ENCODE measurements at places on chromosomes 7 and 10.

- DNase-seq, result no peak
Measured at GRCh38 chr10:97280783-97281182, 11.7 kb downstream of the ARHGAP19 start.

GRCh38 chr7:44325811-44326241 lies 432 bp upstream of the CAMK2B start:
- peak; percentile 25 for DNase-seq

DNA sequence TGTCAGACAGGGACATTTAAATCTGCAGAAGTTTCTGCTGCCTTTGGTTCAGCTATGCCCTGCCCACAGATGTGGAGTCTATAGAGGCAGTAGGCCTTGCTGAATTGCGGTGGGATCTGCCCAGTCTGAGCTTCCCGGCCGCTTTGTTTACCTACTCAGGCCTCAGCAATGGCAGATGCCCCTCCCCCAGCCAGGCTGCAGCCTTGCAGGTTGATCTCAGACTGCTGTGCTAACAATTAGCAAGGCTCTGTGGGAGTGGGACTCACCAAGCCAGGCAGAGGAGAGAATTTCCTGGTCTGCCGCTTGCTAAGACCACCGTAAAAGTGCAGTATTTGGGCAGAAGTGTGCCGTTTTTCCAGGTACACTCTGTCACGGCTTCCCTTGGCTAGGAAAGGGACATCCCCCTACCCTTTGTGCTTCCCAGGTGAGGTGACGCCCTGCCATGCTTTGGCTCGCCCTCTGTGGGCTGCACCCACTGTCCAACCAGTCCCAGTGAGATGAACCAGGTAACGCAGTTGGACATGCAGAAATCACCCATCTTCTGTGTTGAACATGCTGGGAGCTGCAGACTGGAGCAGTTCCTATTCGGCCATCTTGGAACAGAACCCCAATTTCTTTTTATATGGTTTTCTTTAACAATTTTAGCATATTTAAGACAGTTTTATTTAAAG lies 28.4 kb upstream of the VWDE start:
- DNase-seq, result no peak

GRCh38 chr7:68604541-68604940 lies 993.7 kb upstream of the AUTS2 start:
- no peak for DNase-seq

DNA sequence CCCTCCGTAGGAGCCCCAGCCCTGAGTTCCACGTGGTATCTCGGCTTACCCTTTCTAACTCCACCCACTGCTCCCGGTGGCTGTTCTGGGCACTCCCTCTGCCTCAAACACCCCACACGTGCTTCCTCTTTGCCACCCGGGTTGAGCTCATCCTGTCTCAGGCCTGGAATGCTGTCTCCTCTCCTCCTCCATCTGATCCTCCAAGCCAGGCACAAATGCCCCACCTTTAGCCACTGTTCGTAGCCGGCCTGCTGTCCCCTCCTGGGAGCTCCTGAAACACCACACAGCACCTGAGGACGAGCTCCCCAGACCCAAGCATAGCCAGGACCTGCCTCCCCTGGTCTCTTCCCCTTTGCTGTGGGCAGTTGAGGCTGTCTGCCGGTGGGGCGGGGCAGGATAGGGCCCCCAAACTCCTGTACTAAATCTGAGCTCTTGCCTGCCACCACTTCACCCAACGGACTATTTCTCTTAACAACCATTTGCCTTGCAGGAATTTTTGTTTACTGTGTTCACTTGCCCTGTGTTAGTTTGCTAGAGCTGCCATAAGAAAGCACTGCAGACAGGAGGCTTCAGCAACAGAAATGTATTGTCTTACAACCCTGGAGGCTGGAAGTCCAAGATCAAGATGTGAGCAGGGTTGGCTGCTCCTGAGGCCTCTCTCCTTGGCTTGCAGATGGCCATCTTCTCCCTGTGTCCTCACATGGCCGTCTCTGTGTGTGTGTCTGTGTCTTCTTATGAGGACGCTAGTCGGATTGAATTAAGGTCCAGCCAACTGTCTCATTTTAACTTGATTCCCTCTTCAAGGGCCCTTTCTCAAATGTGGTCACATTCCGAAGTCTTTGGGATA lies 58.3 kb upstream of the SHH start:
- no peak for DNase-seq

GRCh38 chr10:130751106-130751840 lies 560.2 kb downstream of the TCERG1L start:
- no peak for DNase-seq

- DNase-seq, result no peak
Measured at GRCh38 chr7:137970253-137970975, 31.5 kb downstream of the CREB3L2 start.

- DNase-seq, result peak; percentile 20
Measured at GRCh38 chr10:126598009-126598408, 72.5 kb downstream of the C10orf90 start.

GRCh38 chr10:25492040-25492439 lies 317.2 kb downstream of the GPR158 start:
- DNase-seq, result no peak

DNA sequence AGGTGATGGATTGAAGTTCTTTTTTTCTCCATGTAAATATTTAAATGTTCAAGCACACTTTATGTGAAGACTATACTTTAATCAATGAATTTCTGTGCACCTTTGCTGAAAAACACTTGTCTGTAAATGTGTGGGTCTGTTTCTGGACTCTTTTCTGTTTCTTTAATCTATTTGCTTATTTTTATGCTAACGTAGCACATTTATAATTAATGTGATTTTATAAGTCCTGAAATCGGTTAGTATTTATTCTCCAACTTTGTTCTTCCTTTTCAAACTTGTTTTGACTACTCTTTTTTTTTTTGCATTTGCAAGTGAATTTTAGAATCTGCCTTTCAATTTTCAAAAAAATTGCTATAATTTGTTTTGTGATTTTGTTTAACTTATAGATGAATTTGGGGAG lies 334.4 kb downstream of the ATRNL1 start:
- no peak for DNase-seq

- no peak for DNase-seq
Measured at GRCh38 chr10:130961506-130962239, 349.8 kb downstream of the TCERG1L start.

GRCh38 chr10:131810036-131810804 lies 90.6 kb upstream of the PPP2R2D start:
- no peak for DNase-seq

DNA sequence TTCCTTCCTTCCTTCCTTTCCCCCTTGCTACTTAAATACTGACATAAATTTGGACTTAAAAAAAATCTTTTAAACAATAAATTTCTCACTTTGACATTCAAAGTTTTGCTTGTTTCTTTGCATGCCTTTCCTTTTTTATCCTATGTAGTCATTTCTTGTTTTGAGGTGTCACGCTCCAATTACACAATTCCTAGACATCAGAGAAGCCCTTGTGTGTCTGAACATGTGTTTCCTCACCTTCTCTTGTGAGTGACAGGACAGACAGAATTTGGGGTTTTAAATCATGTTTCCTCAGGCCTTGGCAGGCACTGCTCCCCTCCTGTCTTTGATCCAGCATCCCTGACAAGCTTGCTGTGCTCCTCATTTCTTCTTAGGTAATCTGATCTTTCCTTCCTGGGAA lies 91.3 kb downstream of the CYTH3 start:
- no peak for DNase-seq

- DNase-seq, result no peak
Measured at GRCh38 chr7:83504330-83504729, 144.6 kb downstream of the SEMA3E start.

GRCh38 chr10:78588194-78588811 lies 480.5 kb upstream of the ZMIZ1 start:
- no peak for DNase-seq

DNA sequence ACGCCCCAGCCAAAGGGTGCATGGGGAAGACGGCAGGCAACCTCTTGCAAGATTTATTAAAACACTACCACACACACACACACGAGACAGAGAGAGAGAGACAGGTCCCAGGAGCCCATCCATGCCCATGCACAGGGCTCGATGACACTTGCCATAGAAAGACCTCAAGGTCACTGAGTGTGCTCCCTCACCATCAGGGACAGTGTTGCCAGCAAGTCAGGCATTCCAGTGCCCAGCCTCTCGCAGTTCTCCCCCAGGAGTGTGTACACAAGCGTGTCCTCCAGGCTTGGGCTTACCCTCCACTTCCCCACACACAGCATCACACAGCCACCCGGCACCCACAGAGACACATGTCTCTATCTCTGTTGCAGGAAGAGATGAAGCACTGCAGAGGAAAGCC lies 46.8 kb upstream of the SLF2 start:
- DNase-seq, result no peak

GRCh38 chr7:96316949-96317348 lies 4.9 kb downstream of the SLC25A13 start:
- no peak for DNase-seq

DNA sequence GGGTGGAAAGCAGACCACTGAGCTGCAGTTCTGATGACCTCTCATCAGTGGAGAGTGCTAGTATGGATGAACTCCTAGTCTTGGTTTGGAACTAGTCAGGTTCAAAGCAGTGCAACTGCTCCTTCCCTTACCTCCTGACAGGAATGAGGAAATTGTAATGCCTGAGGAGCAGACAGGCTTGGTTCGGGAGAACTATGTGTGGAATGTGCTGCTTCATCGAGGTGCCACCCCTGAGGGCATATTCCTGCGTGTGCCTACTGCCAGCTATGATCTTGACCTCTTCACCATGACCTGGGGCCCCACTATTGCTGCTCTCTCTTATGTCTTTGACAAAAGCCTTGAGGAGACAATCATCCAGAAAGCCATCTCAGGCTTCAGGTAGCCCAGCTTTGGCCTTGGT lies 27.4 kb upstream of the NFKB2 start:
- no peak for DNase-seq

- no peak for DNase-seq
Measured at GRCh38 chr7:36147361-36147760, 5.7 kb upstream of the EEPD1 start.

DNA sequence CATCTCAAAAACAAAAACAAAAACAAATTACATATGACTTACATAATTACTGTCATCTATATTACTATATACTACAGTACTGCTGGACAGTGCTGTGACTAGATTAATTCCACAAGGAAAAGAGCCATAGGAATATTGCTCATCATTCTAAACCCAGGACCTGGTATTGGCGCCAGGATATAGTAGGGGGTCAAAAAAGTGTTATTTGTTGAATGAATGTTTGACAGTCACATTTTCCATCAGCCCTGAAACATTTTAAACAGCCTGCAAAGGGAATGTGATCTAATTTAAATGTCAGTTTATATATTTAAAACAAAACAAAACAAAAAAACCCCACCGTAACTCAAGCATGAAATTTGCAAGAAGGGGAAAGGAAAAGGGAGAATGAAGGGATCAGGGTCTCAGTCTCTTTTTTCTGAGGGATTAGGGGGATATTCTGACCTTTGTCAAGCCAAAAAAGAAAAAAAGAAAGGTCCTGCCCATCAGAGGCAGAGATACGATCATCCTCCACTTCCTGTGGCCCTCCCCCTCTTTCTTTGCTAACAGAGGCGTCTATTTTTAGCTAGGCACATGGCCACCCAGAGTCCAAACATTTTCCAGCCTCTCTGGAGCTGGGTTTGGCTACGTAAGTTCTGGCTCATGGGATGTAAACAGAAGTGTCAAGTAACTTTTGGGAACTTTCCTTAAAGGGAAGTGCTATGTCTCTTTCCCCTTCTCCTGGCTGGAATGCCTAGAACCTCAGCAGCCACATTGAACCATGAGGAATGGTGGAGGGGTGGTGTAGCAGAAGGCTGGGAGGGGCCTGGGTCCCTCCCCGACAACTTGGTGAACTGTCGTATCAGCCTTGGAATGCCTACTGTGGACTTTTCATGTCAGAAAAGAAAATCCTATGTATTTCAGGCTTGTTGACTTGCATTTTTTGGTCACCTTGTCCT lies 44.6 kb upstream of the DLG5 start:
- DNase-seq, result no peak

DNA sequence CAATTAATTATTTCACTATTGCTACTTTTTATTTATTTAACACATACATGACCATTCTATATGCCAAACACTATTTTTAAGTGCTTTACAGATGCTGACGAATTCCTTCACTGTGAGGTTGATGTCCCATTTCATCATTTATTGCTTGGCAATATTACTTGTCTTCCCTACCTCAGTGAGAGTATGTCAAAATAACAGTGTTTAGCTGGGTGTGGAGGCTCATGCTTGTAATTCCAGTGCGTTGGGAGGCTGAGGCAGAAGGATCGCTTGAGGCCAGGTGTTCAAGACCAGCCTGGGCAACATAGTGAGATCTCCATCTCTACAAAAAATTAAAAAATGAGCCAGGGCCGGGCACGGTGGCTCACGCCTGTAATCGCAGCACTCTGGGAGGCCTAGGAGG lies 19.8 kb upstream of the MRC1 start:
- no peak for DNase-seq

DNA sequence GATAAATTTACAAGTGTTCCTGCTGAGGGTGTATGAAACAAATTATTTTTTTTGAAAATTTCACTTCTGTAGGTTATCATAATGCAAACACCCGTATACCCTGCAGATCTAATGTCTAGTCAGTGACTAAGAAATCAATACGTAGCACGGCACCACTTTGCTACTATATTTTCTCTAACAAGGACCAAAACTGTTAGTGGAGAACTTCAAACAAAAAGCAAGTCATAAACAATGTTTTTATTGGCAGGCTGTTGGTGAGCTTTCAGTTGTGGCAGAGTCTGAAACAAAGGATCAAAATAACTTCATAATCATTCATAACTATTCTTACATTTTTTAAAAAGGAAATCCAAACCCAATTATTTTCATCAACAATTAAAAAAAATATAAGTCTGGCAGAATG lies 11.8 kb downstream of the SEM1 start:
- no peak for DNase-seq

- DNase-seq, result no peak
Measured at GRCh38 chr10:128571745-128572144, 445.5 kb upstream of the MKI67 start.

- no peak for DNase-seq
Measured at GRCh38 chr7:123798532-123799188, 46.3 kb upstream of the HYAL4 start.

DNA sequence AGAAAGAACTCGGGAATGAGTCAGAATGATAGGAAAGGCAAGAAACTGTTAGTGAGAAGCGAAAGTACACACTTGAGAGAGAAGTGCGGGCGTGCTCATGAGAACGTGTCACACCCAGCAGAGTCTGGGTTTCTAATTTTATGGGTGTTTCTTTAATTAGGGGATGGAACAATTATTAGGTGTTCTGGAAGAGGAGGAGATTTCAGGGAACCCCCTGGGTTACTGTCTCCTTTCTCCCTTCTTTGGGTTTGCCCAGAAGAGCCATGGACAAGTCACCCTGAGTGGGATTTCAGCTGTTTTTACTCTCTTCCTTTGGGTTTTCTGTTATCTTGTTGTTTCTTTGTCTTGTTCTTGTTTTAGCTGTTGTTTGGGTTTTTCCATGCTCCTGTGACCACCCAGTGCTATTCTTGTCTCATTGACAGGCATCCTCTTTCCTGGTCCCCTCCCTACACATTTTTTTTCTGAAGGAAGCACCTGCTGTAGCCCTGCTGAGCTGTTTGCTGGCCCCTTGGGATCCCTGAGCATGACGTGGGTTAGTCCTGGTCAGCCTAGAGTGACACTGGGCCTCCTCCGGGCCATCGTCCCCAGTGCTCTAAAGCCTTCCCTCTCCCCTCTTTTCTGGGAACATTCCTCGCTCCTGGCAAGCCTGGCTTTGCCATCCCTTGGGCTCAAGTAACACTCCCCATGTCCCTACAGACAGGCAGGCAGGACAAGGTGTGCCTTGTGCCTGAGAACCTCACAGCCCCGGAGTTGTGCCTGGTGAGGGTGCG lies 3.5 kb downstream of the SH2D4B start:
- DNase-seq, result no peak

GRCh38 chr7:64887756-64888508 lies 15.1 kb upstream of the ZNF273 start:
- no peak for DNase-seq

GRCh38 chr10:132655735-132656134 lies 118.1 kb downstream of the INPP5A start:
- no peak for DNase-seq

Data from NCI-H1105 (cell line).